Breast epithelium (tissue), 4 donors: ENCODE measurements at places on chromosomes 6 and 20. TPM values are rescaled to one million over a fixed set of nuclear protein-coding genes. Genes with fewer than 3 reads are reported as not detected.

DNA sequence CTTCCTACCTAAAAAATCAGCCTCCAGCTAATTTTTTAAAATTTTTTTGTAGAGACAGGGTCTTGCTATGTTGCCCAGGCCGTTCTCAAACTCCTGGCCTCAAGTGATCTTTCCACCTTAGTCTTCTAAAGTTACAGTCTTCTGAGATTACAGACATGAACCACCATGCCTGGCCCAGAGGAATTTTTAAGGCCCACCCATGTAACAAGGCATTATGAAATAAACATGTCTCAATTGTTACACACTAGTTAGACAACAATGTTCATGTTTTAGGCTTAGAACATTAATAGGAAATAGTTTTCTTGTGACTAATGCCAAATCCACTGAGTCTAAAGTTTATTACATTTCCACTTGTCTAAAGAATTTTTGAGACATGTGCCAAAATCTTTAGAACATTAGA, 221.2 kb downstream of the LAMA2 start:
- DNase-seq, result no peak

DNA sequence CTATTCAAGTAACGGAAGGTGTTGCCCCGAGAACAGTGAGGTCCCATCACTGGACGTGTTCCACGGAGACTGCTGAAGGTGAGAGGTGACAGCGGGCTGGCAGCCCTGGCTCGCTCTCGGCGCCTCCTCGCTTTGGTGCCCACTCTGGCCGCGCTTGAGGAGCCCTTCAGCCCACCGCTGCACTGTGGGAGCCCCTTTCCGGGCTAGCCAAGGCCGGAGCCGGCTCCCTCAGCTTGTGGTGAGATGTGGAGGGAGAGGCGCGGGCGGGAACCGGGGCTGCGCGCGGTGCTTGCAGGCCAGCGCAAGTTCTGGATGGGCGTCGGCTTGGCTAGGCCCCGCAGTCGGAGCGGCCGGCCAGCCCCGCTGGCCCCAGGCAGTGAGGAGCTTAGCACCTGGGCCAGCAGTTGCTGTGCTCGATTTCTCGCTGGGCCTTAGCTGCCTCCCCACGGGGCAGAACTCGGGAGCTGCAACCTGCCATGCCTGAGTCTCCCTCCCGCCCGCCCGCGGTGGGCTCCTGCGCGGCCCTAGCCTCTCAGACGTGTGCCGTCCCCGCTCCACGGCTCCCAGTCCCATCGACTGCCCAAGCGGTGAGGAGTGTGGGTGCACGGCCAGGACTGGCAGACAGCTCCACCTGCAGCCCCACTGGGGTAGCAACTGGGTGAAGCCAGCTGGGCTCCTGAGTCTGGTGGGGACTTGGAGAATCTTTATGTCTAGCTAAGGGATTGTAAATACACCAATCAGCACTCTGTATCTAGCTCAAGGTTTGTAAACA, 77.6 kb downstream of the RNF182 start:
- DNase-seq, result no peak

GRCh38 chr6:153012856-153013255, 10.3 kb upstream of the MTRF1L start:
- DNase-seq, result no peak

GRCh38 chr20:41750137-41750536, 132.0 kb upstream of the CHD6 start:
- DNase-seq, result no peak

FAM209B gene
- not detected for total RNA-seq

TMC2 gene
- 0.15 TPM for total RNA-seq

CNR1 gene
- total RNA-seq, result 30.2 TPM
